ENCODE measurements at places on chromosomes 1 and 21.

- DNase-seq, result no peak
Observed at GRCh38 chr1:31748365-31748764, 15.8 kb downstream of the ADGRB2 start.

DNA sequence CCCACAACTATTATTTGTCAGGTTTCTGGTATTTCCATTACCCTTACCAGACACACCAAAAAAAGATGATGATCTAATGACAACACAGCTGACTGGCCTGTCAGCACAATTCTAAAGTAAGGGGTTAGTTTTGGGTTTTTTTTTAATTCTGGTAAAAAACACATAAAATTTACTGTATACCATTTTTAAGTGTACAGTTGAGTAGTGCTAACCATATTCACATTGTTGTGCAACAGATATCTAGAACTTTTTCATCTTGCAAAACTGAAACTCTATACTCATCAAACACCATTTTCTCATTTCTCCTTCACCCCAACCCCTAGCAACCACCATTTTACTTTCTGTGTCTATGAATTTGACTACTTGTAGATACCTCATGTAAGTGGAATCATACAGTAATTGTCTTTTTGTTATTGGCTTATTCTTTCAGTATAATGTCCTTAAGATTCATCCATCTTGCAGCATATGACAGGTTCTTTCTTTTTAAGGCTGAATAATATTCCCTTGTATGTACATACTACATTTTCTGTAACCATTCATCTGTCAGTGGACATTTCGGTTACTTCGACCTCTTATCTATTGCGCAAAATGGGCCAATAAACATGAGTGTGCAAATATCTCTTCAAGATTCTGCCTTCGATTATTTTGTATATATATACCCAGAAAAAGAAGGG, 29.8 kb downstream of the ARNT start:
- DNase-seq, result no peak

DNA sequence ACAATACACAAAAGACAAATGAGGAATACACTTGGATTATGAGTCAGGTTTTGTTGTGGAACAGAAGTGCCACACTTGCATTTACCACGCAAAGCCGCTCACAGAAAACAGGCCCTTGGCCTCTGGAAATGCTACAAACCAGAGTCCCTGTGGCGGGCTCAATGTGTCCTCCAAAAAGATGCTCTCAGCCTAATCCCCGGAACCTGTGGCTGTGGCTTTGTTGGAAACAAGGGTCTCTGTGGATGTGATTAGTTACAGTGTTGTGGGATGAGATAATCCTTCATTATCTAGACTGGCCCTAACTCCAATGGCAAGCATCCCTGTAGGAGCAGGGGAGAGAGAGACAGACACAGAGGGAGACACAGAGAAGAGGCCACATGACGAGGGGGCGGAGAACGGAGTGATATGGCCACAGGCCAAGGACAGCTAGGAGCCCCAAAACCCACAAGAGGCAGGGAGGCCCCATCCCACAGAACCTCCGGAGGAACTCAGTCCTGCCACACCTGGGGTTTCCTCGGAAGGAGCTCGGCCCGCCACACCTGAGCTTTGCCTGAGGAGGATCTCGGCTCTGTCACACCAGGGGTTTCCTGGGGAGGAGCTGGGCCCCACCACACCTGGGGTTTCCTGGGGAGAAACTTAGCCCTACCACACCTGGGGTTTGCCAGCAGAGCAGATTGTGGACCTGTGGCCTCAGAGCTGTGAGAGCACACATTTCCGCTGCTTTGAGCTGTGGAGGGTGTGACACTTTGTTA, 55.4 kb downstream of the NPHP4 start:
- no peak for DNase-seq

DNA sequence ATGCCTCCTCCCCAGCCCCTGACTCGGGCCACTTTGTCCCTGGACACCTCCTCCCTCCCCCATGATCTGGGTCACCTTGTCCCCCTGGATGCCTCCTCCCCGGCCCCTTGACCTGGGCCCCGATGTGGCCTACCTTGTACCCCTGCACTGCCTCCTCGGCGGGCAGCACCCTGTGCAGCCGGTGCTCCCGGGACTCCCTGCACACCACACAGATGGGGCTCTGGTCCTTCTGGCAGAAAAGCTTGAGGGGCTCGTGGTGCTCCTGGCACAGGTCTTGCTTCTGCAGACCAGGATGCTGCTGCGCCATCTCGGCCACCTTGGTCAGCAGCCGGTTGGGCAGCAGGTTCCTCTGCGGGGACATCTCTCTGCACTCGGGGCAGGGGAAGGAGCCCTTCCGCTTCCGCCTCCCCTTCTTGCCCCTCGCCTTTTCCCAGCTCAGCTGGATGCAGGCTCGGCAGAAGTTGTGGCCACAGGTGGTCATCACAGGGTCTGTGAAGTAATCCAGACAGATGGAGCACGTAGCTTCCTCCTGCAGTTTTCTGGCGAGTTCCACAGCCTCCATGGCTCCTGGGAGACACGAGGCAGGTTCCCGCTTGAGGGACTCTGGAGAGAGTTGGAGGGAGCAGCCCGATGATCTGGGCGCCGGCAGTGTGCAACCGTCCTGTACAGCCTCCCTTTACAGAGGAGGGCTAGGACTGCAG, 2.0 kb downstream of the TRIM17 start:
- no peak for DNase-seq

DNA sequence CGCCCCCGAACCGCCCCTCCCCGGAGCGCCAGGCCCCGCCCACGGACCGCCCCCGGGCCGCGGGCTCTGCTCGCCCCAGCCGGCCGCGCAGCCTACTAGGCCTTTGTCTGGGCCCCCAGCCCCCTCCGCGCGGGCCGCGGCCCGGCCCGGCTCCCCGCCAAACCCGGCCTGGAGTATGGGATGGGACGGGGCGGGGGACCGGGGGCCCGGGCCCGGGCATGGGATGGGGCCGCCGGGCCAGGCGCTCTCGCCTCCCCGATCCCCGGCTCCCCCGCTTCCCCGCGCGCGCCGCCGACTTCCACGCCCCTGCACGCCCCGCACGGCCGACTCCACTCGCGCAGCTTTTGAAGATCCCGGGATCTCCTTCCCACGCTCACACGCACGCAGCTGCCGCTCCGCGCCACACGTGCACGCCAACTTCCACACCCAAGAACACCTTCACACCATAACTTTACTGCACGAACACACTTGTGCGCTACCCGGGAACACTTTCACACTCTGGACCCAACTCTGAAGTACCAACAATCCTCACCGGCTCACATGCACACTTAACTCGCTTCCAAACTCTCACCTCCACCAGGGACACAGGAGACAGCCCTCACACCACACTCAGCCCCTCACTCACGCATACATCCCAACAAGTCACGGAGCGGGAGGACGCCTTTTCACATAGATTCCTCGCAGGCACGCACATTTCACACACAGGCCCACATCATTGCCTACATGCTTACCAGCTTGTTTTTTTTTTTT, 437 bp upstream of the HSPG2 start:
- DNase-seq, result peak; percentile 21

DNA sequence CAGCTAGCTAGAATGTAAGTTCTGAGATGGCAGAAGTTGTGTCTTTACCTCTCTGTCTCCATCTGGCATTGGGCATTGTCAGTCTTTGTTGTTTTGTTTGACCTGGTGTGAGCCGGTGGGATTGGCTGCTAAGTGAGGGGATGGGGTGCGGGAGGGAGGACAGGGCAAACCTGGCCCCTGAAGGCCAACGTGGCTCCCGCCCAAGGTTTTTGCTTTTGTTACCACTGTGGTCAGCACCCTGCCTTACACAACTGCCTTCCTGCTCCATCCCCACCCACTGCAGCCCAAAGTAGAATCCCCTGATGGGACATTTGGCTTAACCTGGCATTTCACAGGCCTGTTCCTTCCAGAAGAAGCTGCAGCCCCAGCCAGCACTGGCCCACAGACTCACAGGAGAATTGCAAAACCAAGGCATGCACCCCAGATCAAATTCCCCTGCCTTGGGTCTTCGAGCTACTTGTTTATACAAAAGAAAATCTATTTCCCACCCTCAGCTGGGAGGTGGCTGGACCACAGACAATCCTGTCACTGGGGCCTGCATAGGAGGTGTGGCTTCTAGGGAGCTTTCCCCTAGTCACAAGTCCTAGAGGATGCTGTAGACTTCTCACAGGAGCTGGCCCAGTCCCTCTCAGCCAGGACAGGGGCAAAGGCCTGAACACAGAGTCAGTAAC, 147.5 kb downstream of the TRABD2B start:
- no peak for DNase-seq

DNA sequence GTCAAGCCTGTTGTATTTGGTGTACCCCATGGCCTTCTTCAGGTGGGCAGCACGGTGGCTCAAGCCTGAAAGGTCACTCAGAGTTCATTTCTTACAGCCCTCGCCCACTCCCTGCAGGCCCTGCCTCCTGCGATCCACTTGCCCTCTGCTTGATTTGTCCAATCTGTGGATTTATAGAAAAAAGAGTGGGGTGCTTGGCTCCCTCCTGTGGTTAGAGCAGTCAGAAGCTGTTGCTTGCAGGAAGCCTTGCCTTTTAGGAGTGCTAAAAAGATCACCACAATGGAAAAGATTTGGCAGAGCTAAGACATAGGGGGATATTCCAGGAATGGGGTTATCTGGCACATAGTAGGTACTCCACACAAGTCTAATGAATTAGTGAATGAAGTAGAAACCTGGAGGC, 108.0 kb upstream of the TRABD2B start:
- DNase-seq, result no peak

GRCh38 chr1:248905662-248906008, 400 bp upstream of the PGBD2 start:
- no peak for DNase-seq

DNA sequence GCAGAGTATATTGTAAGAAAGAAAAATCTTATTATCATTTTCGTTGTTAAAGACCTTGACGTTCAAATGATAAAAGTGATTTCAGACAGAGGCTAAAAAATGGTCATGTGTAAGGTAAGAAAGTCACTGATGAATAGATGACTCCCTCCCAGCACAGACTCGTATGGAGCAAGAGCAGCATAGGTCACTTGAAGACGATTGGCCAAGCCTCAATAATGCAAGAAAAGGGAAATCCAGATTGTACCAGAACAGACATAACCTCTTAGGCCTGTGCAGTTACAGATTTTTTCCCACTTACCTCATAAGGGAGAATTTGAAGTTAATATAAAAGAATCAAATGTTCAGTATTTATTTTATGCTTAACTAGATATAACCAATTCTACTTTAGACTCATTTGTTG, 16.3 kb upstream of the OLFML2B start:
- no peak for DNase-seq

DNA sequence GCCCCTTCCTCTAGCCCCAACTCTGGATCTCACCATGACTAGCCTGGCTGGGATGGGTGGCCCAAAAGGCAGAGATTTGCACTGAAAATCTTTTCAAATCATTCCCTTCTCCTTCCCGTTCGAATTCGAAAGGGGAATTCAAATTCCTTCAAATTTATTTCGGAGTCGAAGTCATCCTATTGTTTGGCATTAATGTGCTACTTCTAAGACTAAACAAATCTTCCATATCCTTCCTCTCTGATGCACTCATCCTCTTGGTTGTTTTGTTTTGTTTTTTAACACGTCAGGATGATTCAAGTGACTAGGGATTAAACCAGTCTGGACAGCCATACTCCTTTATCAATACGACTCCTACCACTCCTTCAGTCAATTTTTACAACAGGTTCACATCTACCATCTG, 95.5 kb upstream of the SGIP1 start:
- no peak for DNase-seq

GRCh38 chr21:45577801-45578175, 35.5 kb upstream of the SLC19A1 start:
- no peak for DNase-seq

DNA sequence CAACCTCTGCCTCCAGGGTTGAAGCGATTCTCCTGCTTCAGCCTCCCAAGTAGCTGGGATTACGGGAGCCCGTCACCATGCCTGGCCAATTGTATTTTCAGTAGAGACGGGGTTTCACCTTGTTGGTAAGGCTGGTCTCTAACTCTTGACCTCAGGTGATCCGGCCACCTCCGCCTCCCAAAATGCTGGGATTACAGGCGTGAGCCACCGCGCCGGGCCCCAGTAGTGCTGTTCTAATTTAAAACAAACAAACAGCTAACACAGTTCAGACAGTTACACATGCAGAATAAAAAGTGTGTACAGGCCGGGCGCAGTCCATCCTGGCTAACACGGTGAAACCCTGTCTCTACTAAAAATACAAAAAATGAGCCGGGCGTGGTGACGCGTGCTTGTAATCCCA, 35.6 kb upstream of the OPRD1 start:
- DNase-seq, result no peak
